ENCODE measurements at places on chromosomes 4 and X.
A peak's percentile ranks its signal among the peaks of the same experiment; 100 is the strongest.

- DNase-seq, result no peak
These were observed 71.9 kb upstream of the PHOX2B start for GRCh38 chr4:41820473-41820872.

GRCh38 chr4:56330691-56331090, 56.6 kb downstream of the AASDH start:
- peak; percentile 87 for DNase-seq

DNA sequence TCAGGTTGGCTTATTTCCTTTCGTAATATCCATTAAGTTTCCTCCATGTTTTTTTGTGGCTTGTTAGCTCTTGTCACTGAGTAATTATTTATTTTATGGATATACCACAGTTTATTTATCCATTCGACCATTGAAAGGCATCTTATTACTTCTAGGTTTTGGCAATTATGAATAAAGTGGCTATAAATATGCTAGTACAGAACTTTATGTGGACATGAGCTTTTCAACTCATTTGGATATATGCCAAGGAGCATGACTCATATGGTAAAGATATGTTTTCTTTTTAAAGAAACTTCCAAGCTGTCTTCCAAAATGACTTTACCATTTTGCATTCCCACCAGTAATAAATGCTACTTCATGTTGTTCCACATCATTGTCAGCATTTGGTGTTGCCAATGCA, 803.6 kb downstream of the GLUD2 start:
- DNase-seq, result no peak

DNA sequence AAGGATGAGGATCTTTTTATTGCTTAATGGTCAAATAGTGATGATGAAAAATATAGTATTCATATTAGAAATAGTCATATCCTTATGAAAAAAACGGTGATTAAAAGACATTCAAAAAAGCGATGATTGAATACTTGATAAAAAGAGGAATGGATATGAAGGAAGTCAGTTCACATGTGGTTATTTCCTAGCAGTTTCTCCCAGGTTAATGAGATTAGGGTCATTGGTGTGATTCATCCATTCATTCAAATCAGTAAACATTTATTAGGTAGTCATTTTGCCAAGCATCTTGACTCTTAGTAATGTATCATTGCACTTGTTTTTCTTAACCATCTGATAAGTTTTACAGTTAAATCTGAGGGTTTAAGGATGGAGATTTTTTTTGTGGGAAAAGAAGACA, 294.1 kb downstream of the ARHGAP24 start:
- DNase-seq, result no peak

GRCh38 chr4:121253961-121254360, 89.8 kb upstream of the TNIP3 start:
- no peak for DNase-seq

GRCh38 chrX:109685656-109686078, 47.4 kb downstream of the ACSL4 start:
- DNase-seq, result no peak

- DNase-seq, result no peak
These were observed 91.1 kb downstream of the SEL1L3 start for GRCh38 chr4:25771672-25772071.

DNA sequence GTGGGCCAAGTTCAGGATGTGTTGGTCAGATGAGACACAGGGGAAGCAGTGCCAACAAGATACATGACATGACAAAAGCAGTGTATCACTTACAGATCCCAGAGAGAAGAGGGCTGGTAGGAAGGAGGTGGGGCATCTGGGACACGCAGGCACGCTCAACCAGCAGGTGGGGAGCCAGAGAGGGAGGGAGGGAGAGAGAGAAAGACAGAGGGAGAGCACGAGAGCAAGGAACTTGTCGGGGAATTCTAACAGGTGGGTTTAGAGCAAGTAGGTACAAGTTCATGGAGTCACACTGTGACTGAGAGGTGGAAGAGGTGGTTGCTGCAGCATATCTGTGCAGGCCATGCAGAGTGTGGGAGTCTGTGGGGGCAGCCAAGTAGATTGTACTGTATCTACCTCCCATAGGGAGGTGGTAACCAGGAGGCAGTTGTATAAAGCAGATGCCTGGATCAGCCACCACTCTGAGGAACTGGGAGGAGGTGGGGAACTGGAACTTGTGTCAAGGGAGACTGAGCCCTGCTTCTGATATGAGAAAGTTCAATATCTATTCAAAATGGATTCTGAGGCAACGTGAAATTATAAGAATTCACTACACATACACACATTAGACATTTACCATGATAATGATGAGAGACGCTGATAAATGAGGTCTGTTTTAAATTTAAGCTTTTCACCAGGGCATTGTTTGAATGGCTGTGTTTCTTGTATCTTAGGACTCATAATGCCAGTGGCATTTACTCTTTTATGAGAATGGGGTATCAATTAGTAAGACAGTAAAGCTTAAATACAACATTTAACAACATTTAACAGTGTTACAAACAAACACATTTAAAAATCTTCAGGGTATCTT, 43.7 kb downstream of the BBS12 start:
- no peak for DNase-seq

- DNase-seq, result peak; percentile 95
These were observed 67.2 kb downstream of the TMPRSS11F start for GRCh38 chr4:68062501-68062900.

GRCh38 chr4:153634738-153635353, 49.2 kb upstream of the TLR2 start:
- peak; percentile 54 for DNase-seq

GRCh38 chr4:45778514-45778913, 345.3 kb downstream of the GABRG1 start:
- DNase-seq, result no peak

- no peak for DNase-seq
These were observed 20.9 kb downstream of the MAPK10 start for GRCh38 chr4:86338989-86339388.

- DNase-seq, result no peak
These were observed 204.1 kb upstream of the ANK2 start for GRCh38 chr4:112845386-112845785.

GRCh38 chr4:105666693-105667092, 41.8 kb downstream of the INTS12 start:
- peak; percentile 62 for DNase-seq

DNA sequence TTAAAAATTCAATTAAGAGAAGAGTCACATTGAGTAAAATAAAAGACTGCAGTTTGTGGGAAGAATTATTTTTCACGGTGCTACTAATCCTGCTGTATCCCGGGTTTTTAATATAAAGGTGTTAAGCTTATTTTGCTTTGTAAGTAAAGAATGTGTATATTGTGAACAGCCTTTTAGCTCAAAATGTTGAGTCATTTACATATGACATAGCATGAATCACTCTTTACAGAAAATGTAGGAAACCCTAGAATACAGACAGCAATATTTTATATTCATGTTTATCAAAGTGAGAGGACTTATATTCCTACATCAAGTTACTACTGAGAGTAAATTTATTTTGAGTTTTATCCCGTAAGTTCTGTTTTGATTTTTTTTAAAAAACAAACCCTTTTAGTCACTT, 39.7 kb downstream of the IRS4 start:
- no peak for DNase-seq

DNA sequence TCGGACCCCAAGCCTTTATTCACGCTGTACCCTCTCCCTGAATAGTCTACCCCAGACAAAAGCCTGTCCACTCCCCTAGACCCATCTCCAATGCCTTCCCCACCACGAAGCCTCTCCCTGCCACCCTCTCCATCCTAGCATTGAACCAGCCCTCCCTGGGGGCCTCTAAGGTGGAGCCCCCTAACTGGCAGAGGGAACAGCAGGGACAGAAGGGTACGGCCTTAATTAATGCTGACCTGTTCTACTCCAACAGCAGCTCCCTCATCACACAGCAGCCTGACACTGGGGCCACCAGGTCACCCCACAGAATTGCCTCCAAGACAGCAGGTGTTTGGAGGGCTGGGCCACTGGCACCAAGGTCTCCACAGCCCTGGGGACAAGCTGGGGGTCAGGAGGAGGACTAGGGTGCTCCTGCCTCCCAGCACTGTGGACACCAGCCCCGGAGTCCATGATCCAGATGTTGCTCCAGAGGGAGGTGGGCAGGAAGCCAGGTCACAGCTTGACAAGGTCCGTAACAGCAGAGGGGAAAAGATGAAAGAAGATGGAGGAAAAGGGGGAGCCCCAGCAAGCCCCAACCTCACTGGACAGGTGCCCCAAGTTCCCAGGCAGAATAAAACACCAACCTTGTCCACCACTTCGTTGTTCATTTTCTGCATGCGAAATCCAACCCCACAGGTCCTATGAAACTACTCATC, 3.7 kb downstream of the CRMP1 start:
- no peak for DNase-seq

GRCh38 chrX:47145395-47146120, 537 bp downstream of the RBM10 start:
- DNase-seq, result no peak

DNA sequence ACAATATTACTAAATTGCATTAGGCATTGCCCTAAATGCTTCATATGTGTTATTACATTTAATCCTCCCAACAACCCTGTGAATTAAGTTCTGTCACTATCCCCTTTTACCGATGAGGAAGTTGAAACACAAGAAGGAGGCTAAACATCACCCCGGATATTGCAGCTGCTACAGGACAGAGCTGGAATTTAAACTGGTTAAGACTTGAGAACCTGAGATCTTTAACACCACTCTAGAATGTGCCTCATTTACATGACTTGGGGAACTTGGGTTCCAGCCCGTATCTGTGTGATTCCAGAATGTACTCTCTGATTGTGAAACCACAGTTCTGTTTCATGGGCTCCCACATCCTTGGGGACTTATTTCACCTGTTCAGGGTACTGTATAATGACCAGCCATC, 165.1 kb upstream of the PPARGC1A start:
- DNase-seq, result no peak

DNA sequence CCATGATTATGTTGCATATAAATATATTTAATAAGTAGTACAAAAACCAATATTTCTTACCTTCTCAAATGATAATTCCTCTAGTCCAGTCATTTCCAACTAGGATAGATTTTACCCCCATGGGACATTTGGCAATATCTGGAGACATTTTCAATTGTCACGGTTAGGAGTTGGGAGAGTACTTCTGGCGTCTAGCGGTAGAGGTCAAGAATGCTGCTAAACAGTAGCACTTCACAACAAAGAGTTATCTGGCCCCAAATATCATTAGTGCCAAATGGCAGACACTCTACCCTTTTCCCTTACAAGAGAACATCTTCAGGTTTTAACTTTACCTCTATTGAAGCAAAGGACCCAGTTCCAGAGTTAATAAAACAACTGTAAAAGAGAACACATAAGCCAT, 168.1 kb downstream of the FAT4 start:
- DNase-seq, result no peak

- no peak for DNase-seq
These were observed 1392.9 kb downstream of the ARAP2 start for GRCh38 chr4:34851411-34851810.

GRCh38 chr4:73705056-73705432, 35.3 kb upstream of the CXCL8 start:
- no peak for DNase-seq

DNA sequence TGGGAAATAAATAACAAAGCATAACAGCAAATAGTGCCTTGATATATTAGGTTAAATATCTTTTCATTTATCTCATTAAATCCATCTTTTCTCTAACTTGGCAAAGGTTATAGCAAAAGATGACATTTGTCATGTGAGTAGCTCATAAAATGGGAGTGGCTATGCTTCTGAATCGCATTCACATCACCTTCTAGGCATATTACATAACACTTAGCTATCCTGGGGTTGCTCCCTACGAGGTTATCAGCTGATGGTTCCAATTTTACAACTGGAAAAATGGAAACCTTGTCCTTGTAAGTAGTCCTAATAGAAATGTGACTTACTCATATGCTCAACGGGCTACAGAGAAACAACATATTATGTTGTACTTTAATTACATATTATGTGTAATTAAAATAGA, 10.3 kb upstream of the CASP6 start:
- no peak for DNase-seq
